ENCODE measurements at places on chromosomes 7 and 10.

DNA sequence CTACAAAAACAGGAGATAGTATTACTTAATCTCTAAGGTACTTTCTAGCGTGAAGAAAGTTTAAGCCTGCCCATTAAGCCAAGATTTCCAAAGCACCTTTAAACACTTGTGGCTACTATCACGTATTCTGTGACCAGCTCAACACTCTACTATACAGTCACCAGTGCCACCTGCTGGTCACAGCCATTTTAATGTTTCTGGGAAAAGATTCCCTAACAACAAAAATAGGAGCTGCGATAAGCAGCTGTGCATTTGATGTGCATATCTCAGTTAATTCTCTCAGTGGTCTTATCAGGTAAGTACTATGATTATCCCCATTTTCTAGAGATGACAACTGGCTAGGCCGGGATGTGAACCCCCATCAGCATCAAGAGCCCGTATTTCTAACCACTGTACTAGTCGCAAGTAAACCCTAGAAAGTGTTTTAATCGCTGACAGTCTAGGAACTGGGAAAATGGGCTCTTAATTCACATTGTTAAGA lies 860 bp downstream of the SEC31B start:
- peak; percentile 86 for DNase-seq

DNA sequence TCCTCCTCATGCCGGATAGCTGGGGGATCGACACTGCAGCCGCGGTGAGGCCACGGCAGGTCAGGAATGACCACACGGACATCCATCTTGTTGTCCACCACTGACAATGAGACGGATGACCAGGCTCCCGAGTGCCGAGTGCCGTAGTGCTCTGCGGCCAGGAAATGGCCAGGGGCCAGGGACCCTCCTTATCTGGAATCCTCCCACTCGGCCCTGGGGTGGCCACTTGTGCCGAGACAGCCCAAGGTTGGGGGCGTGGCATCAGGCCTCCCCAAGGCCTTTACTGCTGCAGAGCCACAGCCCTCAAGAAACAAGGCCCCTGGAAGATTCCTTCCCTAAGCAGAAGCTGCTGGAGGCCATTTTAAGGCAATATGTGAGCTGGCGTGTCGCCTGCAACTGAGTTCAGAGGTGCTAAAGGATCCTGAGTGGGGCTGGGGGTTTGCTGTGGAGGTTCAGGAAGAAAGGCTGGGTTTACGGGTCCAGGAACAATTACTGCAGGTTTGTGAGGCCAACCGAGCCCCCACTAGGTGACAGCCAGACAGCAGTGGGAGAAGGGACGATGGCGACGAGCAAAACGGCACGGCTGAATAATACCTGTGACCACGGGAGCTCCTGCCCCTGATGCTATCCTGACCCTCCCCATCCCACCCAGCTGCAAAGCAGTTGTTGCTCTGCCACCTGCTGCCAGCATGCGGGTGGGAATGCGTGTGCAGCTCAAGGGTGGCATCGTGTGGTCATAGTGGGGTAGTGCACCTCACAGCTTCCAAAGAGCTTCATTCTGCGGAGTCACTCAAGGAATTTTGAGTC lies 31.6 kb upstream of the LEP start:
- peak; percentile 83 for DNase-seq

- no peak for DNase-seq
Measured at GRCh38 chr10:83886871-83887270, 252.4 kb upstream of the GHITM start.

DNA sequence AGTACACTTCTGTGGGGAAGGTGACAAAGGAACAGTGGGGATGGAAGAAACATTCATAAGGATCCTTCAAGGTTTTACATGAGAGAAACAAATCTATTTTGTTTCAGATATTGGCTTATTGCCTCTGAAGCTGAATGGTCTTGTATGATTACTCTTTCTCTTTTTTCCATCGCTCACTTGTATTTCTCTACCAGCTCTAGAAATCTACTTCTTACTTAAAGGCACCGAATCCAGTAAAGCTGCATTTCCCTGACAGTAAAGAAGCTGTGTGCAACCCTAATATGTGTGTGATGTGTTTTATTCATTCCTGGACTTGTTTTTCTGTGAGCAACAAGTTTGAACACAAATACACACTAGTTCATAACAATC lies 45.2 kb upstream of the NXPH1 start:
- DNase-seq = no peak

DNA sequence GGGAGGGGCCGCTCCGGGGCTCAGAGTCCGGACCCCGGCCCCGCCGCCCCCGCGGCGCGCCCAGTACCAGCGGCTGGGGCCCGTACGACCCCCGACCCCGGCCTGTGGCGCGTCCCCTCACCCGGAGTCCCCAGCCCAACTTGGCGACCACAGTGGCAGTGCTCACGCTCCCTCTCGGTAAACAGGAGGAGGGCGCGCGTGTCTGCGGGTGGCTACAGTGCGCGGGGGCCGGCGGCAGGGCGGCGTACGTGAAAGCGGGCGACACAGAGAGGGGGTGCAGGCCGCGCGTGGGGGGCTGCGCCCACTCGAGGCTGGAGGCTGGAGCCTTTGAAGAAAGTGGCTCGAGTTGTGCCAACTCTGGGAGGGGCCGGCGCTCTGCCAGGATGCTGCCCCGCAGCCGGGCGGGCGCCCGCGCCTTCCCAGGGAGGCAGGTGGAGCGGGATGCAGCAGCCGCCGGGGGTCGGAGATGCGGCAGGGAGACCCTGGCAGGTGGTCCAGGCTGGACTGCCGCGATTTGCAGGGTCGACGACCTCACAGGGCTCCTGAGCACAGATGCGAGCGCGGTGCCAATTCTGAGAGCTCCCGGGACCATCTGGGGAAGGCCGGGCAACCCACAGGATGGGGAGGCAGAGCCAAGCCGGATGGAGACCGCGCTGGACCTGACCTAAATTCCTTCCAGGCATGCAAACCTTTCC lies 655 bp downstream of the PTPRE start:
- peak; percentile 4 for DNase-seq

DNA sequence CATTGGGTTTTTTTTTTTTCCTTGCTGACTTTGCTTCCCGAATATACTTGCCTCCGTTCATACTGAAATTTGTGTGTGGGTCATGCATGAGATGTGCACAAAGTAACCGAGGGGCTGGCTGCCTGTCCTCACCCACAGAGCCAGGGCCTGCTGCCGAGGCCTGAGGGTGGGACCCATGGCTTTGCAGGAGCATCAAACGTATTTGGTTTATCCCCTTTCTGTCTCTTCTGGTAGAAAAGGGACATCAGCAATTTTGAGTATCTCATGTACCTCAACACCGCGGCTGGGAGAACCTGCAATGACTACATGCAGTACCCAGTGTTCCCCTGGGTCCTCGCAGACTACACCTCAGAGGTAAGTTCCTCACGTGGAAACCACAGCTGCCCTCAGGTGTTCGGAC lies 3.5 kb upstream of the LRRC18 start:
- no peak for DNase-seq

- DNase-seq = peak; percentile 47
Measured at GRCh38 chr7:151876899-151877777, at the start of gene PRKAG2. PRKAG2 (minus strand) TSS chr7:151877115; CDS start chr7:151876620, 495 bp downstream.

GRCh38 chr7:101163279-101164070 lies 1.9 kb downstream of the VGF start:
- DNase-seq = peak; percentile 59

DNA sequence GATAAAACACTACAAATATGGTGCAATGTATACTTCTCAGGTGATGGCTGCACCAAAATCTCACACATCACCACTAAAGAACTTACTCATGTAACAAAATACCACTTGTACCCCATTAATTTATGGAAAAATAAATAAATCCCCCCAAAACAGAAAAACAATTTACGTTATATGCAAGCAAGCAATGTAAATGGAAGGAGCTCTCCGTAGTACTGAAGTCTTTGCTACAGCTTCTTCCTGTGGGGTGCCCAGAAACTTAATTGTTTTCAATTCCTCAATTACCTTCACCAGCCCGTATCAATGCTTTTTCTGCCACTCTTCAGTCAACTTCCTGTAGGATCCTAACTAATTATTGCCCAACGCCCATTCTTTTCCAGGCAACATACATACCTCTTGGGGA lies 138.1 kb downstream of the RELN start:
- no peak for DNase-seq

- no peak for DNase-seq
Measured at GRCh38 chr7:22718200-22718711, 8.7 kb upstream of the IL6 start.

GRCh38 chr7:37353949-37354655 lies 94.6 kb downstream of the ELMO1 start:
- DNase-seq = no peak

DNA sequence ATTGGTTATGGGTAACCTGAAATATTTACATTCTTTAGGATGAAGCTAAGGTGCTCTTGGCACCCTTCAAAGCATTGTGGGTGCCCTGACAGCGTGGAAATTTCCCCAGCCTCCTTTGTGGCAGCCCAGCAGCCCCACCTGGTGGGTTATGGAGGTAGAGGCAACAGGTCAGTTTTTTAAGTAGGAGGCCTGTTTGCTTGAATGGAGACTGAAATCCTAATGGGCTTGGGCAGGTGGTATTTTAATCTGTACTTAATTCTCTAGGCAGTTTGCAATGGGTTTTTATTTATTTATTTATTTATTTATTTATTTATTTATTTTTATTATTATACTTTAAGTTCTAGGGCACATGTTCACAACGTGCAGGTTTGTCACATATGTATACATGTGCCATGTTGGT lies 139.4 kb downstream of the EPC1 start:
- DNase-seq = peak; percentile 57

- no peak for DNase-seq
Measured at GRCh38 chr7:92924800-92925199, 88.4 kb upstream of the CDK6 start.

GRCh38 chr7:7829667-7830066 lies 111.3 kb upstream of the RPA3 start:
- no peak for DNase-seq

- DNase-seq = no peak
Measured at GRCh38 chr7:92131093-92131492, 3.2 kb downstream of the CYP51A1 start.

GRCh38 chr10:79053081-79053434 lies 15.7 kb upstream of the ZMIZ1 start:
- no peak for DNase-seq

- no peak for DNase-seq
Measured at GRCh38 chr10:30970760-30971460, 60.8 kb downstream of the ZNF438 start.

DNA sequence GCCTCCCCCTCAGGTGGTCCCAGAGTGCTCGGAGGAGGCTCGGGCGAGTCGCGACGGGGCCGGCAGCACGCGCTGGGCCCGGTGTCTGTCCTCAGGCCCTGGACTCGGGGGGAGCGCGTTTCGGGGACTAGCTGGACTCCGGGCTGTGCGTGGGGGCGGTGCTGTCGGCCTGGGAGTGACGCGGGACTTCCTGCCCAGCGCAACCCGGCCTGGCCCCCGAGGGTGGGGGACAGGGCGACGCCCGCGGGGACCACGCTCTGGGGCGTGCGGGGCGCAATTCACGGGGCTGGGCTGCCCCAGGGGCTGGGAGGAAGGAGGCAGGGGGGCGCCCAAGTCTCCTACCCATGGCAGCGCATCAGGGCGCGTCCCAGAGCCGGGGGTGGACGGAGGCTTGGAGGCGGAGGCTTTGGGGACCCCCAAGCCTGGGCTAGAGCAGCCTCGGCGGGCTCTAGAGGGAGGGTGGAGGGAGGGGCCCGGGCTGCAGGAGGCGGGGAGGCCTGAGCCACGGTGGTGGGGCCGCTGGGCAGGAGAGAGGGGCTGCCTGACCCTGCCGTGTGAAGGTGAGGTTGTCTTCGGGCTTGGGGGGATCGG lies 2.3 kb upstream of the VENTX start:
- no peak for DNase-seq

GRCh38 chr7:9937944-9938631 lies 1035.6 kb upstream of the PHF14 start:
- DNase-seq = peak; percentile 30

- DNase-seq = peak; percentile 18
Measured at GRCh38 chr10:78269060-78269459, 235.4 kb downstream of the RPS24 start.

DNA sequence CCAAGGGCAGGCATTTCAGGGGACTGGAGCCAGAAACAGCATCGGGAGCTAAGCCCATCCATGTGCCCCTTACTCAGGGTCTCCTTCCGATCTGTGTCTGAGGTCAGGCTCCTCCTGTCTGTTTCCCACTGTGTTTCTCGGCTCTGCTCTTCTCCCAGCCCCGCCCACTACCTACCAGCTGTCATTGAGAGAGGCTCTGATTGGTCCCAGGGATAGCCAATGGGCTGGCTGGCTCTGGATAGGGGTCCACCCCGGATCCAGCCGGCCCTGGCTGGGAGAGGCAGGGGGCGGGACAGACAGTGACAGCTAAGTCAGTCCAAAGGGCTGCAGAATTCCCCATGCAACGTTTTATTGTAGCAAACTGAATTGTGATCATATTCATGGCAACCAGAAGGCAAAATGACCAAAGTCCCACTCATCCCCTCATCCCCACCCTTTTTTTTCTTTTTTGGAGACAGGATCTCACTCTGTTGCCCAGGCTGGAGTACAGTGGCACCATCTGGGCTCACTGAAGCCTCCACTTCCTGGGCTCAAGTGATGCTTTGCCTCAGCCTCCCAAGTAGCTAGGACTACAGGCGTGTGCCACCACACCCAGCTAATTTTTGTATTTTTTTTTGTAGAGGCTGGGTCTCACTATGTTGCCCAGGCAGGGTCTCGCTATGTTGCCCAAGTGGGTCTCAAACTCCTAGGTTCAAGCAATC lies 76.3 kb downstream of the CLIP2 start:
- DNase-seq = peak; percentile 94

- DNase-seq = no peak
Measured at GRCh38 chr7:100556541-100556940, 17.2 kb downstream of the SAP25 start.

GRCh38 chr10:93063144-93063976 lies 2.8 kb downstream of the CYP26C1 start:
- peak; percentile 12 for DNase-seq

- peak; percentile 73 for DNase-seq
Measured at GRCh38 chr7:144665689-144666381, 170.0 kb downstream of the TPK1 start.

GRCh38 chr7:99362801-99363200 lies 11.7 kb upstream of the ARPC1B start:
- DNase-seq = no peak

DNA sequence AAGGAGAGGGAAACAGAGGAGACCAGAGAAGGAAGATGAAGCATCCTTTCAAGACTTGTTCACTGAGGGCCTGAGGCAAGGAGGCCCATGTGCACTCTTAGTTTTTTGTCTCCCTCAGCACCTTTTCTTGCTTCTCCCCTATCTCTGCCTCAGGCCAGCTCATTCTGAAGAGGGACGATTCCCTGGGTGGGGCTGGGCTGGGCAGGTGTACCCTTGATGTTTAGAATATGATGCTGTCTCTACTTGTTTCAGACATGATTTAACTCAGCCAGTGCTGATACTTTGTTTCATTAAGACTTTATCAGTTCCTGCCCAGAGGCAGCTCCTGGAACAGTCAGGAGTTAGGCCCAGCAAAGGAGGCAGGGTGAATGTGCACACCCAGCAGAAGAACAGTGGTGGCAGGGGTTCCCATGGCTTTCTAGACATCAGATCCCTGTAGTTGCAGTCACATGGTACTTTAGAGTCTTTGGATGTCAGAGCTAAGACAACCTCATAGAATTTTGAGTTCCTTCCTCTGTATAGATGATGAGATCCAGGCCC lies 3.4 kb downstream of the PRXL2A start:
- DNase-seq = no peak
